Placental epithelial cell (primary cell): ENCODE measurements at places on chromosomes 12 and 14. TPM values are rescaled to one million over a fixed set of nuclear protein-coding genes. Genes with fewer than 3 reads are reported as not detected.

The OLR1 gene
- total RNA-seq: not detected in 2 replicates

The STON2 gene
- 17.6 and 32.2 TPM in 2 replicates for total RNA-seq

The AGAP2 gene
- total RNA-seq: 0.33 and 0.39 TPM in 2 replicates

The FAM186B gene
- 0.33 and 0.79 TPM in 2 replicates for total RNA-seq

The RNASE1 gene
- 0.39 and 0.87 TPM in 2 replicates for total RNA-seq

The IFI27 gene
- total RNA-seq: 0.39 and 0.76 TPM in 2 replicates

The DPPA3 gene
- not detected in 2 replicates for total RNA-seq

The ALG10 gene
- 5.5 and 7.3 TPM in 2 replicates for total RNA-seq

The KLHL33 gene
- under 0.01 TPM in 1 of 2 replicates, not detected in the other for total RNA-seq

The CAMKK2 gene
- 16.5 and 17.4 TPM in 2 replicates for total RNA-seq

The ARMH4 gene
- total RNA-seq: 3.5 and 5.6 TPM in 2 replicates

The PKP2 gene
- 43.6 and 67.1 TPM in 2 replicates for total RNA-seq

The GALNT9 gene
- total RNA-seq: not detected in 2 replicates

The TAS2R14 gene
- 2.5 and 2.7 TPM in 2 replicates for total RNA-seq

The CD27 gene
- 0.33 TPM in 1 of 2 replicates, not detected in the other for total RNA-seq

The P3H3 gene
- 47.1 and 86.8 TPM in 2 replicates for total RNA-seq

The KCNA1 gene
- total RNA-seq: not detected in 2 replicates

The SCNN1A gene
- total RNA-seq: 47.1 and 59.2 TPM in 2 replicates

The NFATC4 gene
- 41.8 and 59.3 TPM in 2 replicates for total RNA-seq

The SLC6A15 gene
- total RNA-seq: 0.79 and 3.8 TPM in 2 replicates

The RAB3IP gene
- 12.6 and 17.7 TPM in 2 replicates for total RNA-seq

The RAD51AP1 gene
- 5.1 and 5.4 TPM in 2 replicates for total RNA-seq

The RAB15 gene
- total RNA-seq: 4.9 and 14.1 TPM in 2 replicates

The SLC7A7 gene
- total RNA-seq: 3.5 and 28.5 TPM in 2 replicates

The CYP27B1 gene
- 2.9 and 3.9 TPM in 2 replicates for total RNA-seq

The FGF6 gene
- total RNA-seq: not detected in 2 replicates

The KRT72 gene
- not detected in 2 replicates for total RNA-seq

The AKAP5 gene
- total RNA-seq: under 0.01 and 0.33 TPM in 2 replicates

The FOXA1 gene
- not detected in 2 replicates for total RNA-seq

The PPP1R36 gene
- total RNA-seq: 0.39 and 0.43 TPM in 2 replicates

The KLRK1 gene
- total RNA-seq: 0.43 and 2.0 TPM in 2 replicates

The PCBP2 gene
- 315 and 399 TPM in 2 replicates for total RNA-seq

The DBX2 gene
- not detected in 2 replicates for total RNA-seq

The PPP1CC gene
- 78.9 and 114 TPM in 2 replicates for total RNA-seq

The MLXIP gene
- 11.4 and 15.6 TPM in 2 replicates for total RNA-seq

The C14orf93 gene
- total RNA-seq: 22.4 and 23.3 TPM in 2 replicates

The EIF2B1 gene
- 25.5 and 59.6 TPM in 2 replicates for total RNA-seq

The AICDA gene
- total RNA-seq: 0.11 TPM in 1 of 2 replicates, not detected in the other

The REP15 gene
- total RNA-seq: 0.65 and 0.79 TPM in 2 replicates

The HPD gene
- 0.39 TPM in 1 of 2 replicates, not detected in the other for total RNA-seq

The SINHCAF gene
- 37.3 and 46.8 TPM in 2 replicates for total RNA-seq
